ENCODE measurements at places on chromosomes 5 and 9.

DNA sequence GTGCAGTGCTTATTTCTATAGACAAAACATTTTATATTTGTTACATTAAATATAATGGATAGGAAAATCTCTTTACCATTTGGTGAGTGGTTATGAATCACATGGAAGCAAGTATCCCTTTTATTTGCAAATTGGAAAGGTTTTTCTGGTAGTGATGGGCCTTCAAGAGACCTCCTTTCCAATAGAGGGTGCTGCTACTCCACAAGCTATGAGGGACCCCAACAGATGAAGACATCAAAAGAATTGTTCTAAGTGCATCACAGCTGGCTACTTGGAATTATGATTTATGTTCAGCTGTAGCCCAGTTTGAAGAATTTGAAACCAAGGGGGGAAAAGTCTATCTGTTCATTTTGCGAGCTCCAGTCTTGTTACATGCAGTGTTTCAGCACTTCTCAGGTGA lies 493.7 kb upstream of the SGCD start:
- no peak for DNase-seq

DNA sequence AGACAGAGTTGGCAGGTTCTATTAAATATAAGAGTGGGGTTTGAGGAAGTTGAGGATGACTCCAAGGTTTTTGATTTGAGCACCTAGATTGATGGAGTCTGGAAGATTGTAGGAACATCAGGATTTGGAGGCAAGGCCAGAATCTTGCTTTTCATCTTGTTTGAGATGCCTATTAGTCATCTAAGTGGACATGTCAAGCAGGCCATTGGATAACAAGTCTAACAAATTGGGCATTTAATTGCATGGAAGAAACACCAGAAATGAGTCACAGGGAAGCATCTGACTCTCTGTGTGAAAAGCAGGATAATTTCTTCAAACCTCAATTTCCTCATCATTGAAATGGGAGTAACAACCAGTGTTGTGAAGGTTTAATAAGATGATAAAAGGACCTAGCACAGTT lies 53.3 kb upstream of the ARL15 start:
- DNase-seq: no peak

- no peak for DNase-seq
Measured at GRCh38 chr5:171162596-171162995, 146.5 kb upstream of the TLX3 start.

- DNase-seq: no peak
Measured at GRCh38 chr5:142984011-142984410, 213.8 kb downstream of the ARHGAP26 start.

DNA sequence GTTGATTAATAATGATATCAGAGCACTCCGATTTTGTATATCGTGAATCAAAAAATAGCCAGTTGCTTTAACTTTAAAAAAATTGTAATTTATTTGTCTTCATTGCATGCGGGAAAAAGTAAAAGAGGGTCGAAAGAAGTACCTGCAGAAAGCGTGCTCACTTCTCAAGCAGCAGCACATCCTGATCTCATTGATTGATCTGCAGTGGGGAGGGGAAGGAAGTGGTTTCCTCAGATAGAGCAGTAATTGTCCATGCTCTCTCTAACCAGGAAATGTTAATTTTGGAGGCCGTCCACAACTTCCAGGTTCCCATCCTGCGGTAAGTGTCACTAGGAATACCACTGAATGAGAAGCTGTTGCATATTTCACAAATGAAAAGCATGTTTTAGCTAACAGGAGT lies 63.2 kb downstream of the SYK start:
- no peak for DNase-seq
